Activated T-cell treated with anti-CD3 and anti-CD28 coated beads for 24 hours (primary cell): ENCODE measurements at places on chromosomes 1 and 21.

DNA sequence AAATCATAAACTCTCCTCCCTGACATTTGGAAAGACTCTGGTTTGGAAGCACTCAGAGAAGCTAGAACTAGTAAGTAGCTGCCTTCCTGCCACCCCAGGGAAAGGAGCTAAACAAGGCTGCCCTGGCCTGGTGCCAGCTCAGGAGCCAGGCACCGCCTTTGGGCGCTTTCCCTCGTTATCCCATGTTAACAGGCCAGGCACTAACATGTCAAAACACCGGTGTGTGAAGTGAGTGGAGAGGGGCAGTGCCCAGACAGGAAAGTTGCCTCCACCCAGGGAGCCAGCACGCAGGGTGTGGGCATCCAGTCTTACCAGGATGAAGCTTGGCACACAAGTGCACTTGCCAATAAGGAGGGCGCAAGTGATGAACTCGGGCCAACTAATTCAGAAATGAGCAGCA lies 346.8 kb downstream of the RRAGC start:
- DNase-seq = no peak

GRCh38 chr1:53107570-53108322 lies 34.7 kb downstream of the SLC1A7 start:
- no peak for DNase-seq

DNA sequence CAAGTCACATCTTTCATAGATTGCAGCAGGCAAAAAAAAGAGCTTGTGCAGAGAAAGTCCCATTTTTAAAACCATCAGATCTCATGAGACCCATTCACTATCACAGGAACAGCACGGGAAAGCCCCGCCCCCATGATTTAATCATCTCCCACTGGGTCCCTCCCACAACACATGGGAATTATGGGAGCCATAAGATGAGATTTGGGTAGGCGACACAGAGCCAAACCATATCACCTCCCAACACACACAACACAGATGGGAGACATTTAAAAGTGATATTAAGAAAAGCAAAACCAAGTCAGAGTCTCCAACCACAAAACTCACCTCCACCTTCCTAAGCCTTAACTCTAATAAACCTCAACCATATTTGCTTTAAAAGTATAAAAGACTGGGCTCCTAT lies 61.5 kb upstream of the TIAM1 start:
- DNase-seq = no peak

DNA sequence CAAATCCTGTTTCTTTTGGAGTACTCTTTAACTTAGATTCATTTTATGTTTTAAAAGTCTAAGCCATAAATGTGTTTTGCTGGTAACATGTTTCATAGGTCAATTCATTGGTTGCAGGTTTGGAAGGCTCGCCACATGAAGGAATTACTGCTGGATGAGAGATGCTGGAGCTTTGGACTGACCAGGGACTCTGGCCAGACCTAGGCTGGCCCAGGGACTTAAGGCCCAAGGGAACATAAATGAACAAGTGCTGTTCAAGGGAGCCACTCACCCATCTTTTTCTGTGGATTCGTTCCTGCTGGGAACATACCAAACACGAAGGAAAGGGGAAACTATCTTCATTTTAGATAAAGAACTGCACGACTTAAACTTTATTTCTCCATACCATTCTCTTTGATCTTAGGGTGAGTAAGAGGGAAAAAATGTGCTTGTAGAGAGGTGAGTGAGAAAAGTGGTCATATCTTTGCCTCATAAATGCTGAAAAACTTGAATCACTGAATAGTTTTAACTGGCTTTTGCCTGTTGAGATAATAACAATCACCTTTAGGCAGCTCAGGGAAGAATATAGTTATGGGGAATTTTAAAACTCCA lies 15.3 kb upstream of the SHCBP1L start:
- no peak for DNase-seq

- DNase-seq = no peak
Observed at GRCh38 chr1:118716775-118717174, 271.4 kb downstream of the TBX15 start.

DNA sequence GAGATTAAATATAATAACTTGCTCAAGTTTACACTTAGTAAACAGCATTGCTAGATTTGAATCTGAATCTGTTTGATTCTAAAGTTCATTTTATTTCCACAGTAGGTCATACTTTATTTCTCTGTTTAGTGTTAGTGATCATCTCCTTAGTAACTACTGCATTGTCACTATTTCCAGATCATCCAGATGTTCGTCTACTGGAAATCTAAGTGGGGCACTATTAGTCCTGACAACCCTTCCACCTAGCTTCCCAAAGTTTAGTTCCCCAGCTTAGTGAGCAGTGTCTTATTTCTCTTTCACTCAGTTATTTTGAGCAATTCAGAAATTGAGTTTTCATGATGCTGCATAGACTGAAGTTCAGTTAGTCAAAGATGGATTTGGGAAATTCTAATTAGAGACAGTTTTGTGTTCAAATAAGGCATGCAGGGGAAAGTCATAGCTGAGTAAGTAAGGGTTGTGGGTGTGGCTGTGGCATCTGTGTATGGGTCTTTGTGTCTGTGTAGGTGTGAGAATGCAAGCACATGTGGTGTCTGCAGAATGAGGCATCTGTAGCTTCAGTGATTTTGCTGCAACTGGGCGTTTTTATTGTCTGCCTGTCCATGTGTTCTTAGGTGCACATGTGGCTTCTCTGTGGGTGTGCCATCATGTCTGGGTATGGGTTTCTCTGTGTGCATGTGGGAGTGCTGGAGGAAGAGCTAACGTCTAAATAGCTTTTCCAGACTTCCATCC lies 107.3 kb downstream of the NTMT2 start:
- DNase-seq = no peak

DNA sequence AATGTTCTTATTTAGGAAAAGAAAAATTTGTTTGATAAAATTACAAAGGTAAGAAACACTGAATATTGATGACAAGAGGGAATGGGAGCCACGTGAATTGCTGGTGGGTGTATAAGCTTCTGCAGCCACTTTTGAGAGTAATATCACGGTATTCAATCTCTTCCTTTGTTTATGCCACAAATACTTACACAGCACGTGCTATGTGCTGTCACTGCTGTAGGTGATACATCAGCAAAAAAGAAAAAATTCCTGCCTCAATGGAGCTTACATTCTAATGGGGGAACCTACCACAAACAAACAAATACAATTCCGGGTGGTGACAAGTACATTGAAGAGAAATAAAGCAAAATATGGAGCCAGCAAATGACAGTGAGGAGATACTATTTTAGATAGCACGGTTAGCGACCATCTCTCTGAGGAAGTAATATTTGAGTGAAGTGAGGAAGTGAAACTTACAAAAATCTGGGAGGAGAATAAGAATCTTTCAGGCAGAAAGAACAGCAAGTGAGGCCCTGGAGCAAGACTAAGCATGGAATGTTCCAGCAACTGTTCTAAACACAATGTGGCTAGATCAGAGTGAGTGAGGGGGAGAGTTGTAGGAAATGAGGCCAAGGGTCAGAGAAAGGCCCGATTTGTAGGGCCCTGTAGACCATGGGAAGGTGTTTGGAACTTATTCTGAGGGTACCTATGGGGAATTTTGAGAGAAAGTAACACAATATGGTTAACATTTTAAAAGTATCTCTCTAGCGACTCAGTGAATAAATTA lies 2.6 kb upstream of the FCRLB start:
- no peak for DNase-seq

- no peak for DNase-seq
Observed at GRCh38 chr1:230948301-230948700, 30.4 kb downstream of the TTC13 start.

- DNase-seq = no peak
Observed at GRCh38 chr1:235933017-235933765, 66.5 kb upstream of the LYST start.

- no peak for DNase-seq
Observed at GRCh38 chr1:114509596-114510273, 1.3 kb downstream of the TRIM33 start.

GRCh38 chr1:165476776-165477175 lies 31.9 kb upstream of the RXRG start:
- DNase-seq = no peak
